Stimulated activated CD8-positive, alpha-beta memory T cell treated with anti-CD3 and anti-CD28 coated beads, Interleukin-4, amount 100 ng/mL, for 1 hour (primary cell): ENCODE measurements at places on chromosomes 13 and 19.

- no peak for DNase-seq
Measured at GRCh38 chr13:40445557-40445990, 220.9 kb downstream of the FOXO1 start.

- no peak for DNase-seq
Measured at GRCh38 chr19:17733127-17733526, 13.8 kb downstream of the MAP1S start.

- DNase-seq: no peak
Measured at GRCh38 chr13:51298812-51299211, 40.7 kb upstream of the SERPINE3 start.

- DNase-seq: no peak
Measured at GRCh38 chr13:36329361-36329760, 16.8 kb downstream of the SPART start.

GRCh38 chr19:5128251-5128935 lies 159.5 kb downstream of the KDM4B start:
- DNase-seq: no peak

DNA sequence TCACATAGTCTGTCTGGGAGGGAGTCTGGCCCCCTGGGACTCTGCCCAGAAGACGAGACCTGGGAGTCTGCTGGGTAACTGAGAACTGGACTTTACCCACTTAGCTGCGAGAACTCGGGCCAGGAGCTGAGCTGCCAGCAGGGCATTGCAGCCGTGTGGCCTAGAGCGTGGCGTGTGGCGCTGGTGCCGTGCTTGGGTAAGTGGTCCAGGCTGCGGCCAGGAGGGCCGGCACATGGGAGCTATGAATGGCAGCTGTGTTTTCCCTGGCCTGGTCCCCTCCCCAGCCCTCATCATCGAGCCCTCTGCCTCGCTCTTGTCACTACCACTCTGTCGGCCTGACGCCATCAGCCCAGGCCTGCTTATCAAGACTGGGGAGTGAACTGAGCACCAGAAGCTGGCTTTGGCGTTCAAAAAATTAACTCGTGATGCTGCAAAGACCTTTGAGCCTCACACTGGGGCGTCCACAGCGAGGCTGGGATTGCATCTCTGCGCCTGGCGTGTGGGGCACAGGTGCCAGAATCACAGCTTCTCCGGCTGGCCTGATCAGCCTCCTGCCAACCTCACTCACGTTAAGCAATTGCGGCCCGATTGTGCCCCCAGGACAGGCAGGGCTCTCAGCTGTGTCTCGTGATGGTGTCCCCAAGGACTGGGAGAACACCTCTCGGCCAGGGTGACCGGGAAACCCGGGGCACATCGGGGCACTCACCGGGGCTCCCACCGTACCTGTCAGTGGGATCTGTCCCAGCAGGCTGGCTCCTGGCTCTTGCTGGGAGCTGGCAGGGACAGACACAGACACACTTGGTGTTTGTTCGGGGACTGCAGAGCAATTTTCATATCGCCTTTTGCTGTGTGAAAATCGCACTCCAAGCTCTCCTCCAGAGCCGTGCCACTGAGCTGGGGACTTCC lies 85.9 kb downstream of the KDM4B start:
- DNase-seq: no peak

GRCh38 chr13:74205313-74205690 lies 71.1 kb upstream of the KLF12 start:
- no peak for DNase-seq
